Hematopoietic multipotent progenitor cell treated with erythropoietin and hydrocortisone succinate and interleukin-3 and kit ligand, for 8 days (in vitro differentiated cells): ENCODE measurements at places on chromosomes 6 and 20.

- no peak for DNase-seq
These were observed 86.7 kb downstream of the PACRG start for GRCh38 chr6:162814426-162814973.

DNA sequence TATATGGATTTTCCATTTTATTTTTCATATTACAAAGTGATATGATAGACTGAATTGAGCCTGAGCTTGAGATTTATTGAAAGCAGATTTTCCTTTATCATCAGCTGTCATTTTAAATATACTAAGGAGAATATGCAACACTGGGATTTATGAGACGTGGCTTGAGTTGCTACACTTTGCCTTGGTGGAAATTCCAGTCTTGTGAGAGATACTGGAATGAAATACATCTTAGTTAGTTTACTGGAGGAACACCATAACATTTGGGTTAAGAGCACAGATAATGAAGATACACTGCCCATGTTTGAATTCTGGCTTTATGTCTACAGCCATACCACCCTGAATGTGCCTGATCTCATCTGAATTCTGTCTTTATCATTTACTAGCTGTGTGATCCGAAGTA lies 86.5 kb upstream of the IFNGR1 start:
- no peak for DNase-seq

DNA sequence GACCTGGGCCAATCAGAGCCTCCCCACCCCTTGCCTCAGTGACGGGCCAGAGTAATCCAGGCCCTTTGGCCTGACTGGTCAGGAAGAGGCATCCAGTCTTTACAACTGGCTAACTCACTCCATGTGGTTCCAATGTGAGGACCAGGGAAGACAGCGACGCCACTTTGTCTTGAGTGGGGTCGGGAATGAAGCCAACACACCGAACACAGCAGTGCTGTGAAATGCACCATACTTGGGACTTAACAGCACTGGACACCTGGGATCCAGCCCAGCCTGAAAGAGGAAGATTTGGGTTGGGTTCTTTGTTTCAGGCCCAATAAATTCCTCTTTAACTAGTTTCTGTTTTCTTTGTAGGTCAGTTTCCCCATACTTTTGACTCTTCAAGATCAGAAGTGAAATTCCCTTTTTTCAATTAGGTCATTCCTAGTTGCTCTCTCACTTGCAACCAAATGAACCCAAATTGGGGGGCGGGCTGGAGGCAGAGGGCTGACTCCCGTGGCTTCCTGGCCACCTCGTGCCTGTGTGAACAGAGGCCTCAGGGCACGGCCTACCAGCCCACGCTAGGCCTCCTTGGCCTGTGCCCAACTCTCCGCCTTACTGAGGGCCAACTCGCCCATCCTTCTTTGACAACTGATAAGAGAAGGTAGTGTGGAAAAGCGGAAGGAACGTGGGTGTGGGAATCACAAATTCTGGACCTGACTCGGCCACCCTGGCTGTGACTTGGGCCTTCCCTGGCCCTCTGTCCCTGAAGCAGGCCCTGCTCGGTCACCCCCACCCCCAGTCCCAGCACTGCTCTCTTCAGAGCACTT lies 17.1 kb downstream of the SULF2 start:
- peak; percentile 39 for DNase-seq

GRCh38 chr6:36633915-36634314 lies 39.8 kb downstream of the SRSF3 start:
- peak; percentile 66 for DNase-seq

DNA sequence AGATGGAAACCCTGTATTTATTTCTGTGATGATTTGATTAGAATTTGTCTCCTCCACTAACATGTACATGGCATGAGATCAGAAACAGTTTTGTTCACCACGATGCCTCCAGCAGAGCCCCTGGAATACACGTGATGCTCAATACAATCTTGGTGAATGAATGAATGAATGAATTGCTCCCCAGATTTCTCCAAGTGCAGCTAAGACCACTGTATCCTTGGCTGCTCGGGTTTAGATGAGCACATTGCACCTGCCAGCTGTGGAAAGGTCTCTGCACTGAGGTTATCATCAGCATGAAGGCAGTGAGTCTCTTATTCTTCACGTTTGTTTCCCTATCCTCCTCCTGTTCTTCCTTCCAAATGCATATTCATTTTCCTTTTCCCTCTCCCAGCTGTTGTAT lies 17.9 kb downstream of the CASS4 start:
- DNase-seq = no peak

- no peak for DNase-seq
These were observed 1.2 kb downstream of the ZFAND3 start for GRCh38 chr6:37820718-37821079.

- DNase-seq = peak; percentile 90
These were observed 213.7 kb upstream of the CITED2 start for GRCh38 chr6:139588076-139588639.

DNA sequence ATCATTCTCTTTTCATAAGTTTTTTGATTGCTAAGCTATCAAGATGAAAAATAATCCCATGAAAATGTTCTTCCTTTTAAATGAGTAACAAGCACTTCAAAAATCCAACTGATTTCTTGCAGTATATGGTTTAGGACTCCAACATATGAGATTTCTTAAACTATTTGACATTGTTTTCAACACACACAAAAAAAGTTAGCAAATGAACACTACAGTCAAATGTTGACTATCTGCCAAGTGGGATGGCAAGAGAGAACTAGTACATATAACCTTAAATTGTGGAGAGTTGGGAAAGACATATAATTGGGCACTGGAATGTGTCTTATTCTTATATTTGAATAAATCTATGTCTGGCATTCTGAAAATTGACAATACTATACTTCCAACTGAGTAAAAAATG lies 15.6 kb downstream of the COL21A1 start:
- DNase-seq = no peak

DNA sequence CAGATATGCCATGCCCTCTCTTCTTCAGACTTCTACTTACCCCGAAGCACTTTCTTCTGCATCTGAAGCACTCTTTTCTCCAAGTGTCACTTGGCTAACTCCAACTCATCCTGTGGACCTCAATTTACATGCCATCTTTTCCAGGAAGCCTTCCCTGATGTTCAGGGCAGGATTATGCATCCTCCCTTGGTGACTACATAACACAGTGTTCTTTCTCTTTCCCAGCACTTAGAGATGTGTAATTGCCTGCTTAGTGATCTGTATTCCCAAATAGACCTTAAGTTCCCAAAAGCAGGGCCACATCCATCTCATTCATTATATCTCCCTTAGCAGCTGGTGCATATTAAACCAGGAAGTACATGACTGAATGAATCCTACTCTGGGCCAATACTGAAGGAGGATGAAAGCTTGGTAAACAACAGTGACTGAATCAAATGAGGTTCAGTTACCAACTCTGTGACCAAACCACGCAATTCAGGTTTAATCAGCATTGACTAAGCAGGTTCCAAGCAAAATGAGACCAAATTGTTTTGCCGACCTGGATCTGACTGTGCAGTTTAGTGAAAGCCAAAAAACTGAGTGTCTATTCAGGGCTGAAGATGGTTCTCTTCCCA lies 121.4 kb upstream of the TCF21 start:
- no peak for DNase-seq

DNA sequence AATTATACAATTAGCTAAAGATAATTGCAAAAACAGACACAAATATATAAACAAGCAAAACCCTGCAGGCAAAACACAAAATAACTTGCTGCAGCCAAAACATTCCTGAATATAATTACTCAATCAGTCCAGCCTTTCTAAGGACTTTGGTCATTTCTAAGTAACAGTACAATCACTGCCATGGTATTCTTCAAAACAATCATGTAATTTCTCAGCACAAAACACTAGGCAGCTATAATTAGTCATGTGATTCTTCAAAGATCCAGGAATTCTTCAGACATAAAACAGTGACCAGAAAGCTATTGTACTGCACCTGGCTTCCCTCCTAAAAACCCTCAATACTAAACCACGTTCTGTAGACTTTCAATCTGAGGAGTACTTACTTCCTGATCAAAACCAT lies 881.1 kb downstream of the EPHA7 start:
- no peak for DNase-seq

DNA sequence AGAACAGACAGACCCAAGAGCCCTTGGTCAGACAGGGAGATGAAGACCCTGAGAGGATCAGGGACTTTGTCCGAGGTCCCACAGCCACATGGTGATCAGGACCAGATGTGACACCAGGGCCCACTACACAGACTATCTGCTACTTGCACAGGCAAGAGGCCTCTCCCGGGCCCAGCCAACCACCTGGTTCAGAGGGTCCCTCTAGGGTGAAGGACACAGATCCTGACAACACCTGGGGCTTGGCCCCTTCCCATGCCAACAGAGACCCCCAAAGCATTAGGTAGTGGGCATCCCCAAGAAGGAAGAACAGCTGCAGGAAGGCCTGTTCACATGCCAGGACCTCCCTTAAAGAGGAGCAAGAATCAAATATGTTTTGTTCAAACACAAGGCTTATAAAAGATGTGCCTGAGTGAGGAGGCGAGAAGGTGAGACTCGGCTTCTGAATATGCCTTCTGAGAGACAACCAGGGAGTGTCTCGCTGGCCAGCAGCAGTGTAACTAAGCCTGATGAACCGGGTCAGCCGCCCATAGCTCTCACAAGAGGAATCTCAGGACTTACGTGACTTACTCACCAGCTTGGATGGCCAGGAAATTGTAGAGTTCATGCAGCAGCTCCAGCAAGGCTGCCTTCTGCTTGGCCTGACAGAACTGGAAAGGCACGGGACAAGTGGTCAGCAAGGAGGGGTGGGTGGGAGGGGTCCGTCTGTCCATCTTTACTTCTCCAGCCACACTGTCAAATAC lies 5.0 kb downstream of the LEMD2 start:
- no peak for DNase-seq

- no peak for DNase-seq
These were observed 828.6 kb downstream of the QKI start for GRCh38 chr6:164243012-164243610.

- no peak for DNase-seq
These were observed 166.5 kb downstream of the TFAP2A start for GRCh38 chr6:10248378-10248843.

- no peak for DNase-seq
These were observed 179.3 kb upstream of the RUNX2 start for GRCh38 chr6:45148711-45149341.

DNA sequence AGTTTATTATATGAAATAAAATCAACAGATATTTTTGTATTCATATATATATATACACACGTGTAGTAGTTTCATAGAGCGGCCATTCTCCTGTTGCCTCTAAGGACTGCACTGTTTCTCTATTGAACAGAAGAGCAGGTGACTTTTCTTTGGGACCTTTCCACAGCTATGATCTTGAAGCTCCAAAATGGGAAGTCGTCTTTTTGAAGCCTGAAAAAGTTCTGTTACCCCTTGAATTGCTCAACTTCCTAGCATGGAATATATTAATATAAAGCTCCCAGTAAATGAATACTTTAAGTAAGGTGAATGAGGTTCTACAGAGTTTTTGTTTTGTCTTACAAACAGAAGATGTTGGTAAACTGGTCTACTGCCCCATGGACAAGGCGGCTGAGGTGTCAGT lies 42.2 kb upstream of the ADTRP start:
- DNase-seq = no peak

- no peak for DNase-seq
These were observed 314.6 kb downstream of the ZFAND3 start for GRCh38 chr6:38133932-38134703.

GRCh38 chr20:45395114-45395415 lies 13.0 kb upstream of the DBNDD2 start:
- no peak for DNase-seq

GRCh38 chr20:34954904-34955230 lies 739 bp downstream of the GSS start:
- DNase-seq = peak; percentile 73

DNA sequence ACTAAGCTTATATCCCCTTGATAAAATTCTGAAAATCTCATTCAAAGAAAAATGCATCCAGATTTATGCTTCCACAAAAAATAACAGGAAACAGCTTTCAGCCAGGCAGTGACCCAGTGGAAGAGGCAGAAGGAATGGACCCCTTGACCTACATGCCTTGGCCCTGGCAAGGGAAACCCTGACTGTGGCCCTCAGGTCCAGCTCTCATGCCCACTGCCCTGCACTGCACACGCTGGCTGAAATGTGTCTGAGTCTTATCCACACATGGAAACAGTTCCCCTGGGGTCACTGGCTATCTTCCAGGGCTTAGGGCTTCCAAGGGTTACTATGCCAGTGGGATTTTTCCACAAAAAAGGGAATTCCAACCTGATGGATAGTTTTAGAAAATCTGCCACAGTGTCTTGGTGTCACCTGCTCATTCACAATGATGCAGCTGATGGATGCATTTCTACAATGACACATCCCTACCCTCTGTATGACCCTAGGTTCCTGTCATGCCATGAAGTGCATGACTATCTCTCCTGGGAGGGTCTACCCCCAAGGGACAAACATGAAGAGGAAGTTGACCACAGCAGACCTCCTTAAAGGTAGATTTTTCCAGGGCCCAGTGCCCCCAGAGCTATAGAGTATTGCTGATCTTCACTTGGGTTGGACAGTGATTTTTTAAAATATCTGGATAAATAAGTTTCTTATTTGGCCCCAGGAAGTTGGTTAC lies 121.9 kb upstream of the CD93 start:
- DNase-seq = no peak

- DNase-seq = no peak
These were observed 912 bp downstream of the EYA4 start for GRCh38 chr6:133241901-133242636.

DNA sequence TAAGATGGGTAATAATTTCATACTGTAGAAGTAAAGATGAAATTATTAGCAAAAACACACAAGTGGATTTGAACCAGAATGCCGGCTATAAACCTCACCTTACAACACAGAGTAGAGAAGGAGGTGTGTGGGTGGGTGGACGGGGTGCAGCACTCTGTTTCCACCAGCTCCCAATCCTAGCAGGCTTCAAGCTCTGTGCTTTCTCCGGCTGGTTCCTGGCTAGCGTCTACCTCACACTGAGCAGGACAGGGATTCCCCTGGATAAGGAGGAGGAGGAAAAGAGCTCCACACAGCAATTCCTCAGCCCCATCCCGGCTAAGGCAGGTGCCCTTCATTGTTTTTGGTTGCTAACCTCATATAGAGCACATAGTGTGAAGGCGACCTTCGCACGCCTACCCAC lies 453.3 kb downstream of the C6orf118 start:
- DNase-seq = no peak

- no peak for DNase-seq
These were observed 182.5 kb downstream of the SYNDIG1 start for GRCh38 chr20:24651976-24652345.

GRCh38 chr20:20712474-20713243 lies at the start of gene RALGAPA2:
RALGAPA2 (minus strand) TSS chr20:20712644; CDS start chr20:20712480, 164 bp downstream.
- DNase-seq = peak; percentile 98
